Stimulated activated CD8-positive, alpha-beta memory T cell treated with anti-CD3 and anti-CD28 coated beads, Interleukin-4, amount 100 ng/mL, for 1 hour (primary cell): ENCODE measurements at places on chromosomes 5 and 9.

DNA sequence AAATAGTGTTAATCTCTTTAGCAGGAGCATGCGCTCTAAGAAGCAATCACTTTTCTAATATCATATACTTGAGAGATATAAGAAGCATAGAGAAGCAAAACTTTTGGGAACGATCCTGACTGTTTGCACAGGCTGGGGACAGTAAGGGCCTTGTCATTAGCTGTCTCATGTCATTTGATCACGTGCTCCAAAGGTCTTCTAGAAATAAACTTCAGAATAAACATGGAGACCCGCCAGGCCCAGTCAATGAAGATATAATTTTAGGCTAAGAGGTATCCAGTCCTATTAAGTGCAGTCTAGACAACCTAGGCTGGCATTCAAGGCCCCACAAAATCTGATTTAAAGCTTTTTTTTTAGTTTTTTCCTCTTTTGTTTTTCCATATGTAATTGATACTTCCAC lies 111.0 kb upstream of the APC start:
- DNase-seq, result no peak

- no peak for DNase-seq
Observed at GRCh38 chr5:179762781-179763176, 30.2 kb downstream of the MAML1 start.

GRCh38 chr5:16568875-16569580 lies 47.8 kb downstream of the RETREG1 start:
- no peak for DNase-seq

DNA sequence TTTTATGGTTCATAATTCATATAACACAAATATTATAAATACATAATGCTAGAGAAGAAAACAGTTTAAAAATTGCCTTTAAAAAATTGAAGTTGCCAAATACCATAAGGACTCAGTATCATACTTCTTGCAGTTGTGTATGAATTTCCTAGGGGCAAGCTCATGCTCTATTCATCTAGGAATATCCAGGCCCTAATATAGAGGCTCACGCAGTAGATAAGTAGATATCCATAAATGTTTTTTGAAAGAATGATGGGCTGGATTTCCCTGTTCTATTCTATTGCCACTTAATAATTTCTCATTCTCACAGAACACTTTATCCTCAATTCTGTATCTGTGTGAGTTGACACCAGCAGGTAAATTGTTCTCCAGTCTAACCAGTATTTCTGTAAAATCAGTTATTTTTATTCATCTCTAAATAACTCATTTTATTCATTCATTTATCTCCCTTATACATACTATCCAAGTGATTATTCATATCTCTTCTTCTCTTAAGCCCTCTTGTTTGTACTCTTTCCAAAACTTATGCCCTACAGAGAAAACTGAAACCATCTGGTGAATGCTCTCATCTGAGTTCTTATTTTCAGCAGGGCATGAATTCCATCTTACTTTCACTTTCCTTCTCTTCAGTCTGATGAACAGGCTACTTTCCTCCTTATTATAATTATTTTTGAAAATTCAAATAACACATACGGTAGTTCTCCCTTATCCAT lies 97.1 kb downstream of the SLC44A1 start:
- no peak for DNase-seq

GRCh38 chr9:137138722-137139467 lies at the start of gene GRIN1:
Gene GRIN1 (plus strand): TSS chr9:137139154. CDS start chr9:137139487, 333 bp downstream.
- DNase-seq, result no peak

DNA sequence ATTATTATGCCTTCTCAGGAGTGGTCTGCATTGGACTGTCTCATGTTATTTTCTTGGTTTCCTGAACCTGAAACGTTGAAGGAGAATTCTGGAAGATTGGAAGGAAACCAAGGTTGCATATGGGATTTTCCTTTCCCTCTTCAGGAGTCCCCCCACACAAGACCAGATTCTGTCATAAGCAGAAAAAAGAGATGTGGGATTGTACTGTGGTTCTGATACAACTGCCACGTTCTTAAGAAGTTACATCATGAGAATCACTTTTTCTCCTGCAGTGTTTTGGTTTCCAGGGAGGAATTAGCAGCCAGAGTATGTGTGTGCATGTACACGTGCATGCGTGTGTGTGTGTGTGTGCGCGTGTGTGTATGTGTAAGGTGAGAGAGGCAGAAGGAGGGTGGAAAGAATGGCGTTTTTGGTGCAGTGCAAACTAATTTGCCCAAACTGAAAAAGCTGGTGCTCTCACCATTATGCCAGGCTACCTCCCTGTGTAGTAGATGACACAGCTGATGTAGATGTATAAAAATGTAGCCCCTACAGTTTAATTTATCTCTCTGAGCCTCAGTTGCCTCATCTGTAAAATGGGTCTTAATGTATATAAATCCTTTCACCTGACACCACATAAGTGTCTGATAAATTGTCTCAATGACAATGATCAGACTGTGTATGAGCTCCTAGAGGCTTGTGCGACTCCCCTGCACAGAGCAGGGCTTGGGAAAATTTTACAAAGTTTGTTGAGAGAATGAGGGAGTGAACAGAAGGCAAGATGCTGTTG lies 38.6 kb downstream of the RALGPS1 start:
- DNase-seq, result no peak

- no peak for DNase-seq
Observed at GRCh38 chr9:78982849-78983248, 588.9 kb upstream of the TLE4 start.

GRCh38 chr5:95984287-95984938 lies 22.8 kb upstream of the ELL2 start:
- no peak for DNase-seq

DNA sequence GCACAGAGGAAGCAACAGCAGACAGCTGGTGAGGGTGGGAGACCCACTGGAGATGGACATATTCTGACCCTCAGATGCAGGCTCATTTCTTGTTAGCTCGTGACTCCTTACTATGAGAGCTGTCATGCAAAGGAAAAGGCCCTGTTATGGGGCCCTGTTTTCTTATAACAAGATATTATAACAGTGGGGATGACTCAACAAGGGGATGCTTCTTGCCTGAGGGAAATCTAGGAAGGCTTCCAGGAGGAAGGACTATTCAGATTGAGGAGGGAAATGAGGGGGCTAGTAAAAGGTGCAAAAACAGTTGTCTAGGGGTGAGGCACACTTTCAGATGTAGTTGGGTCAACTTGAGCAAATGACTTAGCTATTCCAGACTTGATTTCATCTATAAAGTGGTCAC lies 83.0 kb downstream of the DAB2IP start:
- no peak for DNase-seq

DNA sequence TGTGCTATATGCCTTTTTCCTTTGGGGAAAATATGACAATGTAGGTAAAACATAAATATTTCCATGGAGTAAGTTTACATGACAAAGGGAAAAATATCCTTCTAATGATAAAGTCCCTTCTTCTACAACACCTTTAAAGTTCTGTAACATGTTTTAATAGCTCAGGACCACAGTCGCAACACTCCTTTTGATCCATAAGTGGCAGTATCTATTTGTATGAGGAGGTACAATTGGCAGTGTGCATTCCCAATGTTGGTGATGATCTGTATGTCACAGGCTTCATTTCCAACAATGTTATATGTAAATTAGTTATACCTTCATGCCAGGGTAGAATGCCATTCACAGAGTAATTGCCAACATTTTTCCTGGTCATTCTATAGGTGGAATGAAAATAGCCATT lies 127.1 kb upstream of the CCNH start:
- DNase-seq, result no peak

DNA sequence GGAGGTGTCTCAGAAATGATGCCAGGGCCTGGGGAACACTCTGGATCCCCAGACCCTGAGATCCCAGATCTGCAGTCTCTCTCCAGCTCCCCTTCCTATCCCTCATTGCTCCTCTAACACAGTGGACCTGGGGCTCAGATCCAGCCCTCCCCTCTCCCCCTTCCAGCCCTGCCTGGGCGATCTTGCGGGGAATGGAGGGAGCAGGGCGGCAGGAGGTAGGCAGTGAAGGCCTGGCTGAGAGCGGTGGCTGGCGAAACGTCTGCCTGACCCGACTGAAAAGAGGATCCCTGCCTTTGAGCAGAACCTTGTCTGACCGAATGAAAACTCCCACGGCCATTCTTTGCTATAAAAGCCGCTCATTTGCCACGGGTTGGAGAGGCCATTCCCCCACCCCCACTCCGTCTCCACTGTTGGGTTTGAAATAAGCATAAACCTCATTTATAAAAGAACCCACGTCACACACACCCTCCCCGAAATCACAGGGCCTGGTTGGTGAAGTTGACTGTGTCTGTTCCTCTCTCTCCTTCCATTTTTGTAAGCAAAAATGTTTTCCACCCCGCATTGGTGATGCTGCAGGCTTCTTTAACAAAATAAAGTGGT lies 8.8 kb downstream of the MSX2 start:
- DNase-seq, result no peak

DNA sequence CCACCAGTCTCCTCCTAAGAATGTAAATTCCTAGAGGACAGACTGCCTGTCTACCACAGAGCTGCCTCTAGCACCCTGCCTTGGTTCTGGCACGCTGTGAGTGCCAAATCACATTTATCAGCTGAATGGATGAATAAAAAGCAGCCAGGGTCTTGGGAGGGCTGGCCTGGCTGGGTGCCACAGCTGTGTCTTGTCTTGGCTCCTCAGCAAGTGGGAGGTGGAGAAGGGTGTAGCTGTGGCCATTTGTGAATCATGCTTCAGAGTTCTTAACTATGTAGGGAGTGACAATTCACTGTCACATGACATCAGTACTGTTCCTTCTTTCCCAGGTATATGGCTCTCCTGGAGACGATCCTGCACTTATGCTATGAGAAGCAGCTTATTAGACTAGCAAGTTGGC lies 70.6 kb downstream of the DCP2 start:
- no peak for DNase-seq

GRCh38 chr9:136370687-136371532 lies 2.6 kb downstream of the CARD9 start:
- DNase-seq, result no peak

DNA sequence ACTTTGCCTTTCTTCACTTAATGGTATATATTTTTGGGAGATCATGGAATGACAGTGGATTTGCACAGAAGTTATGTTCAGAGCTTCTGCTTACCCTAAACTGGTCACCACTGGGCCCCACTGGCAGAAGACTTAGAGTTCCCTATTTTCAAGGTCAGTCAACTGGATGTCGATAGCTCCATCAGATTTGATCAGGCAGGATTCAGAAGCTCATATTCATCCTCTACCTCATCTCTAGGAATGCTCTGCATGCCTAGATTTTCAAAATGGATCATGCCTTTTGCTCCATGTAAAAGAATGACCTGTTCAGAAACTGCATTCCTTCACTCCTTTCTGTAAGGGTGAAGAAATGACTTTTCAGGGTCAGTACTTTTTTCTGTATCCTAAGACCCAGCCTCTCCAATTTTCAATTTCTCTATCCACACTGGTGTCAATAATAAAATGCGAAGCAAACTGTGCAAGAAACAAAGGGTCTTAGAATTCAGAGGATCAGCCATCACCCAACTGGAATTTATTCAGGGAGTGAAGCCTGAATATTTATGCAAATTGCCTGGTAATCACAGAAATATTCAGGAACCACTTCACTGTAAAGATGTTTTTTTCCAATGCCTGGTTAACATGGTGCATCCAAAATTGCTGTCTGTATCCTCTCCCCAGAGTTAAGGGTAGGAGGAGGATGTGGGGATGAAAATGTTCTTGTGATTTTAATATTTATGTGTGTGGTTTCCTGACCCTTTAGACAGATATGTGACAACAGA lies 125.4 kb downstream of the DOCK2 start:
- DNase-seq, result no peak

DNA sequence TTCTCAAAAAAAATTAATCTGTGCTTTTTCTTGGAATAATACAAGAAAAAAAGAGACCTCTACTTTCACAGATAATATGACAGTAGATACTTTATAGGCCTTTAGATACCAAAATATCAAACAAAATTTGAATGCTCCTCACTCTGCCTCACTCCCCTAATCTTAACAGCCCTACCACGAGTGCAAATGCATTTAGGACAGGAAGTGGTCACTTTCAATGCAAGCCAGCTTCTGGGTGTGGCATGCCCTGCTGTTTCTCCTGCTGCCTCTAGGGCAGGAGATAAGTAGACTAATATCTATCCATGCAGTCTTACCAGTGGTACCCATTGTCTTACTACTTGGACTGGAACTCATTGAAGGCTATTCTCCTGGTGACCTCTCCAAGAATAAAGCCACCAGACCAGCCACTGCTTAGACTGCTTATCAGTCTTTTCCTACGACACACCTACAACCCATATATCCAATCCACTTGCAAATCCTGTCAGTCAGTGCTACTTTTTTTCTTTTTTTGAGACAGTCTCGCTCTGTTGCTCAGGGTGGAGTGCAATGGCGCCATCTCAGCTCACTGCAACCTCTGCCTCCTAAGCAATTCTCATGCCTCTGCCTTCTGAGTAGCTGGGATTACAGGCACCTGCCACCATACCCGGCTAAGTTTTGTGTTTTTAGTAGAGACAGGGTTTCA lies 23.0 kb downstream of the FRRS1L start:
- no peak for DNase-seq

GRCh38 chr9:134980516-134980915 lies 62.8 kb upstream of the FCN1 start:
- DNase-seq, result no peak

GRCh38 chr5:177447611-177448243 lies 1.1 kb downstream of the PRR7 start:
- no peak for DNase-seq

DNA sequence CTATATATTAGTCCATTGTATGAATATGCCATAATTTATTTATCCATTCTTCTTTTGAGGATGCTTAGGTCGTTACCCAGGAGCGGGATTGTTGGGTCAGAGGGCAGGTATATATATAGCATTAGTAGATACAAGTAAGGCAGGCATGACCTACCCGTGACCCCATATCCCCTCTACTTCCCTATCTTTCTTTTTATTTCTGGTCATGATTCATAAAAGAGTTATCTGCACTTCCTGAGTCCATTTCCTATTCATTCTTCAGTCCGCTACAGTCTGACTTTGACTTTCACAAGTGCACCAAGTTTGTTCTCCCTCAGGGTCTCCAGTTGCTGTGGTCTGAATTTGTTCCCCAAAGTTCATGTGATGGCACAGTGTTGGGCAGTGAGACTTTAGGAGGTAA lies 6.9 kb downstream of the RHOBTB3 start:
- no peak for DNase-seq

GRCh38 chr9:109010746-109011145 lies 2.6 kb downstream of the CTNNAL1 start:
- no peak for DNase-seq

DNA sequence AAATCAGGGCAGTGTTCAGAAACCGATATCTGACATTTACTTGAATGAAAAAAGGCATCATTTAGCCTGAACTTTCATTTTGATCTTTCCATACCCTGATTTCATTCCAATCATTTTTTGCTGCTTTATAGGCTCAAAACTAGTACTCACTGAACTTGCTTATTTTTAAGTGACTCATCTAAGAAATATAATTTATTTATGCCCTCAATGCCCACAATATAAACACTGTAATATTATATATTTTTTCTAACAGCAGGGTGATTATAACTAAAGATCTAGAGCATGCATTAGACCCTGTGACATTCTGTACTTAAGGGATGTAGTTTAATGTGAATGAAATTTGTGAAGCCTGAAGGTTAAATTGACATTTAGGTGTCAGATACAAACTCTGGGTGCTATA lies 446.1 kb upstream of the CDH10 start:
- DNase-seq, result no peak

GRCh38 chr5:159486836-159487235 lies 156.5 kb upstream of the IL12B start:
- no peak for DNase-seq

- DNase-seq, result no peak
Observed at GRCh38 chr9:94627287-94627686, 12.0 kb downstream of the FBP1 start.

- no peak for DNase-seq
Observed at GRCh38 chr9:31700252-31701045, 684.0 kb upstream of the ACO1 start.

GRCh38 chr9:130963916-130964315 lies 24.9 kb upstream of the FIBCD1 start:
- no peak for DNase-seq
